Fibroblast of pulmonary artery (primary cell): ENCODE measurements at places on chromosomes 1 and 21.
A peak's percentile ranks its signal among the peaks of the same experiment; 100 is the strongest.

GRCh38 chr1:151612501-151613281 lies 841 bp downstream of the SNX27 start:
- peak; percentile 27 for DNase-seq

DNA sequence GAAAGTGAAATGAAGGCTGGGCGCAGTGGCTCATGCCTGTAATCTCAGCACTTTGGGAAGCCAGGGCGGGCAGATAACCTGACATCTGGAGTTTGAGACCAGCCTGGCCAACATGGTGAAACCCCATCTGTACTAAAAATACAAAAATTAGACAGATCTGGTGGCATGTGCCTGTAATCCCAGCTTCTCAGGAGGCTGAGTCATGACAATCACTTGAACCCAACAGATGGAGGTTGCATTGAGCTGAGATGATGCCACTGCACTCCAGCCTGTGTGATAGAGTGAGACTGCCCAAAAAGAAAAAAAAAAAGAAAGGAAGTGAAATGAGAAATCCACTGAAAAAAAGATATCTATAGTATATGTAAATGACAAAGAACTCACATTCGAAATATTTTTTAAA lies 439.9 kb downstream of the DISC1 start:
- no peak for DNase-seq

DNA sequence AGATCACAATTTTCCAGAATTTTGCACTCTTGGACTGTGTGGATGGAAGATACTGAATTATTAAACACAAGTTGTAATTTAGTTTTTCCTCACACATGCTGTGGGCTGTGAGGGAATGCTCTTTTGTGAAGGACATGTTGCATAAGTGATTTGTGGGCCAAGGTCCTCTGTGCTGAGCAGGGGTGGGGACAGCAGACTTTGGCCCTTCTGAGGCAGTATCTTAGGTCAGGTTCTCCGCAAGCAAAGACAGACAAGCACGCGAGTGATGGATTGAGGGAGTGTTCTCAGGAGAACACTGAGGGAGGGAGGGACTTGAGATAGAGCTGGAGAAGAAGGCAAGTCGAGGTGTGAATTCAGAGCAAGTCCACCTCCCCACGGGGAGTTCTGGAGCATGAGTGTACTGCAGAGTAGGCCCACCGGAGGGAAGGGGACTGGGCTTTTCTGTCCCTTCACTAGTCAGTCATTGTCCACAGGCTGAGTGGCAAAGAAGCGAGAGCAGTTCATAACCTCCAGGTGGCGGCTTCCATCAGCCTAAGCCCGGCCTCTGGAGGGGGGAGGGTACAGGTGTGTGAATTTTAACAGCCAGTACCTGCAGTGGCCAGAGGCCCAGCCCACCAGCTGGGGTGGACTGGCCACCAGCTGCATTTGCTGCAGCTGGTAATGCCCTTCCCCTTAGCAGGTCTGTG lies 19.1 kb upstream of the CD101 start:
- DNase-seq = no peak

DNA sequence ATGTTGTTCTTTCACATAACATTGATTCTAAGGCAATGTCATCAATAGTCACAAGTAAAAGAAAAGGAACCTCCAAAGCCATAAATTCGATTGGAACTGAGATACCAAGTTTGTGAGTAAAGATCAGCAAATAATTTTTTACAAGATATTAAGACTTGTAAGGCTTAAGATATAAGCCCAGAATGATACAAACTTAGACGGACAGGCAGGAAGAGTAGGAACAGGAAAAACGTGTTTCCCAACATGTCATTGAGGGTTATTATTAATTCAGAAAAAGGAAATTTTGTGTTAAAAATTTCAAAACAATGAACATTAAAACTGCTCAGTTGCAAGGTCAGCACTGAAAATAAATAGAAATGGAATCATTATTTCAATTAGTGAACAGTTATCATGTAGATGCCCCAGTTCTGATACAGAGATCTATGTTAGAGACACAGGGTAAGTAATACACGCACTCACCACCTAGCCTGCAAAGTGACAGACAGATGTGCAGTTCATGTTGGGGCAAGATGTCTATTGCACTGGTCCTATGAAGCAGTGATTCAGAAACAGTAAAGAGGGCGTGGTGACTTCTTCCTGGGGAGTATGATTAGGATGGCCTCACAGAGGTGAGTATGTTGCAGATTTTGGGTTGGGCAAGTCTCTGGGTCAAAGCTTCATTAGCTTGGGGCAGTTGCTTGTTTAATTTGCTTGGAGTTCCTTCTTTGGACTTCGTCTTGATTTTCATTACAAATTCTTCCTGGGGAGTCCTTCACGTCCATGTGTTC lies 284.4 kb downstream of the SETD4 start:
- no peak for DNase-seq

DNA sequence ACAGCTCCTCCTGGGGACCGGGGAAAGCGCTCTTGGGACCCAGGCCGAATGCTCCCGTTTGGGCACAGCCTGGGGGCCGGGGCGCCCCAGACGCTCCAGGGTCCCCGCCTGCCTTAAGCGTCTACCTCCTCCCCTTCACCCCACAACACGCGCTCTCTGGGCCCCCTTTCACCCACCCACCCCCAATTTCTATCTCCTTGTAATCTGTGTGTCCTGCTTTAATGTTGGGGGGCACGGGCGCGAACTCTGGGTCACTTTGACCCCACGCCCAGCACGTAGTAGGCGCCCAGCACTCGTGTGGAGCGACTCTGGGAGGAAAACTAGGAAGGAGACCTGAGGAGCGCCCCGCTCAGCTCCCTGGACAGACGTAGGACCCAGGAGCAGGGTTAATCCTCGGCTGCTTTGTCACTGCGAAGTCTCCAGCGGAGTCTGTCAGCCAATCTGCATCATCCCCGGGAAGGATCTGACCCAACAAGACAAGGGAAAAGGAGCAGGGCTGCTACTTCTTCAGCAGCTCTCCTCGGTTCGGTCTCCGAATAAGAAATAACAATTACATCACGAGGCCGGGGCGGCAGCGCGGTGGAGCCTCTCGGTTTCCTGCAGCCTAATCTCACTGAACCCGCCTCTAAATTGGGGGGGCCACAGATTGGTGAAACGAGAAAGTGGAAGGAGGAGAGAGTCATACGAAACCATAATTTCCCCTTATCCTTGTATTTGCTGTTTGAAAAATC lies 757 bp upstream of the NRIP1 start:
- peak; percentile 92 for DNase-seq

DNA sequence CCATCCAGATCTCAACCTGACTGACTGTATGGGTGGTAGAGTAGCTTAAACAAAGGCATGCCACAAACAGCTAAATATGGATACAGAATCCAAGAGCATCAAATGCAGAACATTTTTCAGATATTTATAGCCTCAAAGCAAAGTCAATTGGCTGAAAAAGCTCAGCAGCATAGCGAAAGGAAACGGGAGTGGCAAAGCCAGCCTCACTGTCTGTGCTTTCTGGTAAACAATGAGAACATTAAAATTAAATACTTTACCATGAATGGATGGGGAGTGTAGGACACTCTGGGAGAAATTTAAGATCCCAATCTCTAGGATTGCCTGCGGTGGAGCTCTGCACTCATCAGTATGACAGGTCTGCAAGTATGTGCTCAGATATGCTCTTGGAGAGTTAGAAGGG lies 4.4 kb downstream of the RASAL2 start:
- peak; percentile 70 for DNase-seq

GRCh38 chr1:77888781-77889642 lies 588 bp downstream of the NEXN start:
- peak; percentile 83 for DNase-seq
